ENCODE measurements at places on chromosomes 2 and 18.

- DNase-seq, result no peak
Observed at GRCh38 chr2:8015848-8016600, 665.8 kb upstream of the ID2 start.

- DNase-seq, result no peak
Observed at GRCh38 chr2:131828164-131828561, 300.5 kb downstream of the CCDC74A start.

- DNase-seq, result no peak
Observed at GRCh38 chr2:163207693-163208370, 369.3 kb upstream of the KCNH7 start.

DNA sequence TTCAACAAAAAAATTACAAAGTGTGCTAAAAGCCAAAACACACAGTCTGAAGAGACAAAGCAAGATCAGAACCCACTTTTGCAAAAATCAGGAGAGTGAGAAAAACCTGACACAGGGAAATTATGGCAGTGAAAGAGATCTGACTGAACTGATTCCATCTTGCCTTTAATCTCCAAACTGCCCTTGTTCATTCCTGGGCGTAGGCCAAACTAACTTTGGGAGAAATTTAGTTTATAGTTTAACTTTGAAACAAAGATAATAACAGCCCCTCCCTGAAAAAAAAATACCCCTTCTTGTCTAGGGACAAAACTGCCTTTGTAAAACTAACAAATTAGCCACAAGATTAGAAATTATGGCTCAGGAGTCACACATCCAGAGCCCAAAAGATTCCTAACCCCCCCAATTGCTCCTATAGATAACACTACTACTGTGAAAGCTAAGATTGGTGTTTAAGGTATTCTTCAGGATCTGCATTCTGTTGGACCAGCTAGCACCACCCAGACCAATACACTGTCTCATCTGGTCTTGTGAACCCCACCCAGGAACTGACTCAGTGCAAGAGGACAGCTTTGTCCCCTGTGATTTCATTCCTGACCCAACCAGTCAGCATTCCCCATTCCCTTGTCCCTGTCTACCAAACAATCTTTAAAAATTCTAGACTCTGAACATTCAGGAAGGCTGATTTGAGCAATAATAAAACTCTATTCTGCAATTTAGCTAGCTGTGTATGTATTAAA, 226.1 kb upstream of the SH3BP4 start:
- DNase-seq, result no peak

DNA sequence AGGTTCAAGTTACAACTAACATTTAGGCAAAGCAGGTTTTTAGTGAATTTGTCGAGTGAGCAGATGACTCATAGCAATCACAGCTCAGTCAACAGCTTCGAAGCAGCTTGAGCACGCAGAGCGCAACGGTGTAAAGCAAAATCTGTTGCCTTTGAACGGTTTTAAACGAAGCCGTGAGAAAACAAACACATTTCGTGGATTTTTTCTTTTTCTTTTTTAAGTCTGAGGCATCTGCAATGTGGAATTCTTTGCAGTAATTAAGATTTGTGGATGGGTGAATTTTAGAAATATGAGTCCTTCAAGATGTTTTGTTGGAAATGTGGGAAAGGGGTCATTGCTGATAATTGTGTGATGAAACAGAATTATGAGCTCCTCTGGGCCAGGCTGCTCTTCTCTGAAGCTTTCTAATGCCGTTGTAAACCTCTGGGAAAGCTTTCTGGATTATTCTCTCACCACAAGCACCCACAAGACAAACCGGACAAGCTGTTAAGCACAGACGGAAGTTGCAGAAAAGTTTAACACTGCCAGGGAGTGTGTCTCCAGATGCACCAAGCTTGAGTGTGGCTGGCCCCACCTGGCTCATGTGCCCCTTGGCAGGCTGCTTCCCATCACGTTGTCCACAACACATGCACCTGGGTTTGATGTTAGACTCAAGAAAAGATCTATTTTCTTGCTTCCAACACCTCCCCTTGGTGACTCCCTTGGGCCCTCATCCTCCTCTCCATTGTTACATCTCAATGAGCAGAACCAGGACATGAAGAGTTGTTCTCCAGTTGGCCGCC, 224.7 kb downstream of the ACKR3 start:
- DNase-seq, result no peak

DNA sequence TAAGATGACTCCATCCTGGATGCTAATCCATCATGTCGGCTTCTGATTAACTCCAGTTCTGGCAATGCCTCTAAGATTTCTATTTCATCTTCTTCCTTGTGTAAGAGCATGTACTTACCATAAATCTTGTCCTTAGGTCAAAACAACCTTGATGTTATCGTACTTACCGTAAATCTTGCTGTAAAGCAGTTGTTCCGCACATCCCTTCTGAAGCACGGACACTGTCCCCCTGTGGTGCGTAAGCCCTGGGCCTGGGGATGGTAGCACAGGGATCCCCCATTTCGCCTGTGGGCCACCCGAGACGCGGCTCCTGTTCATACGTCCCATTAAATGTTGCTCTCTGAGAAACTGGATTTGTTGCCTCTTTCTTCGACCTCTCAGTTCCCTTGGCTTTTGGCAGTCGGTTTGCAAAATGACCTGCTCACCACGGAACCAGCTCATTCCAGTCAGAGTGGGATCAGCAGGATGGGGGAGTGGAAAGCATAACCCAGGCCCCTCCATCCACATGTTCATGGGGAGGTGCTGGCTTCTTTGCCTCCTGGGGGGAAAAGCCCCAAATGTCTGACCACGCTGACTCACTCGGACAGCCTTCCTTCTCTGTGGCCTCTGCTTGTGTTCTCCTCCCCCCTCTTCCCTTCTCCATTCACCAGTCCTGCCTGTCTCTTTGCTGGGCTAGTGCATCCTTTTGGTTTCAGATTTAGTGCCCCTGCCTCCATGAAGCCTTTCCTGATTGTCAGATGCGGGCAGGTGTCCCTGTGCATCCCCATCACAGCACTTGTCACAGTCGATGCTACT, 49.9 kb downstream of the RAB31 start:
- no peak for DNase-seq

GRCh38 chr2:72913486-72914205, 3.7 kb upstream of the EMX1 start:
- no peak for DNase-seq
